ENCODE measurements at places on chromosomes 13 and 19. TPM values are rescaled to one million over a fixed set of nuclear protein-coding genes. Genes with fewer than 3 reads are reported as not detected.

- no peak for DNase-seq
Observed at GRCh38 chr13:21463424-21463823, 4.3 kb upstream of the ZDHHC20 start.

- DNase-seq, result no peak
Observed at GRCh38 chr13:65307056-65307455, 1923.1 kb downstream of the PCDH9 start.

The TRAPPC6A gene
- total RNA-seq, result 37.9 TPM

DNA sequence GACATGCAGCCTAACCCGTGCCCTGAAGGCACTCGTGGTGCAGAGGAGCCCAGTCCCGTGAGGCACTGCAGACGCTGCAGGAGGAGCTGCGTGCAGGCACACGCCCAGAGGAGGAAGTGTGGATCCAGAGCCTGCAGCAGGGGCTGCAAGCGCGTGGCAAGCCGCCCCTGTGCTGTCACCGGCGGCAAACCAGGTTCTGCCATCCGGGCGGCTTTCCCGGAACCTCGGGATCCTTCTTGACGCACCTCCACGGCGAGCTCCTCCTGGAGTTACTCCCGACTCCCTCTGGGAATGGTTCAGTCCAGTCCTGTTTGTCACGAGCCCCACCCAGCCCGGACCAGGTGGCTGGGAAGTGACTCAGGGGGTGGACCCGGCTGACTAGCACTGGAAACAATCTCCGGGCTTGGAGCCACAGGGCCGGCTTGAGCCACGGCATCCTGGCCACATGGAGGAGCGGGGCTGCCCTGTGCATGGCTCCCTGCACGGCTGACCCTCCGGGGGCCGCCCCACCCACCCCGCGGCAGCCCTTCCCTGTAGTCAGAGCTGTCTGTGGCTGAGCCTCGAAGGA is 10.2 kb downstream of the DPP9 start:
- no peak for DNase-seq

The CLEC4M gene
- 0.19 TPM for total RNA-seq
